ENCODE measurements at places on chromosomes 2 and 18. TPM values are rescaled to one million over a fixed set of nuclear protein-coding genes. Genes with fewer than 3 reads are reported as not detected.

PRSS56 gene
- total RNA-seq, result not detected

ACMSD gene
- not detected for total RNA-seq

SLC9A4 gene
- not detected for total RNA-seq

KDM3A gene
- total RNA-seq, result 194 TPM

TRABD2A gene
- 165 TPM for total RNA-seq

PLEK gene
- 3.9 TPM for total RNA-seq

ACTG2 gene
- not detected for total RNA-seq

COBLL1 gene
- total RNA-seq, result 4.2 TPM

FOXI3 gene
- not detected for total RNA-seq

GRCh38 chr18:58983260-58984155, 118.8 kb downstream of the ZNF532 start:
- no peak for DNase-seq

DNA sequence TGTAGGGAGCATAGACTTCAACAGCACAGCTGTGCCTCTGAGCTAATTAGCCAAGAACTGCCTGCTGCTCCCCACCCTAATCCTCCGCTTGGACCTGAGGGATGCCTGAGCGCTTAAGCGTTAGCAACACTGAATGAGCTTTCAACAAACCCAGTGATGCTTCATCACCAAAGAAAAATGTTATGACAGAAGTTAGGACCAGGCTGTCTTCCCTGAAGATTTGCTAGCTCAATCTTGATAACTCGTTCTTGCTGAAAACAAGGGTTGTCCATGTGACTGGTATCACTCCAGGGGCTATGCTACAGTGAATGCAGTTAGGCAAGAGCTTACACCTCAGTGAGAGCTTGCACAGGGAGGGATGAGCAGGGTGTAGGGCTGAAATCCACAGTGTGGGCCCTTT, 190.7 kb upstream of the SIX2 start:
- DNase-seq, result no peak

- no peak for DNase-seq
Measured at GRCh38 chr2:219514196-219514761, at the start of gene ASIC4. ASIC4 (plus strand) TSS chr2:219514482; CDS start chr2:219514725, 243 bp downstream.

- DNase-seq, result no peak
Measured at GRCh38 chr18:48997985-48998831, 47.4 kb upstream of the SMAD7 start.

- DNase-seq, result no peak
Measured at GRCh38 chr2:57908736-57909161, 137.9 kb upstream of the VRK2 start.

DNA sequence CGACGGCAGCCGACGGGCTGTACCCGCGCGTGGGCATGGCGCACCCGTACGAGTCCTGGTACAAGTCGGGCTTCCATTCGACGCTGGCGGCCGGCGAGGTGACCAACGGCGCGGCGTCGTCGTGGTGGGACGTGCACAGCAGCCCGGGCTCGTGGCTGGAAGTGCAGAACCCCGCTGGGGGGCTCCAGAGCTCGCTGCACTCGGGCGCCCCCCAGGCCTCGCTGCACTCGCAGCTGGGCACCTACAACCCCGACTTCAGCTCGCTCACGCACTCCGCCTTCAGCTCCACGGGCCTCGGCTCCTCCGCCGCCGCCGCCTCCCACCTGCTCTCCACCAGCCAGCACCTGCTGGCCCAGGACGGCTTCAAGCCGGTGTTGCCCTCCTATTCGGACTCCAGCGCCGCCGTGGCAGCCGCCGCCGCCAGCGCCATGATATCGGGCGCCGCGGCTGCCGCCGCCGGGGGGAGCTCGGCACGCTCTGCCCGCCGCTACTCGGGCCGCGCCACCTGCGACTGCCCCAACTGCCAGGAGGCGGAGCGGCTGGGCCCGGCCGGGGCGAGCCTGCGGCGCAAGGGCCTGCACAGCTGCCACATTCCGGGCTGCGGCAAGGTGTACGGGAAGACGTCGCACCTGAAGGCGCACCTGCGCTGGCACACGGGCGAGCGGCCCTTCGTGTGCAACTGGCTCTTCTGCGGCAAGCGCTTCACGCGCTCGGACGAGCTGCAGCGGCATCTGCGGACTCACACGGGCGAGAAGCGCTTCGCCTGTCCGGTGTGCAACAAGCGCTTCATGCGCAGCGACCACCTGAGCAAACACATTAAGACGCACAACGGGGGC, 2.0 kb downstream of the SP9 start:
- DNase-seq, result peak; percentile 53

DNA sequence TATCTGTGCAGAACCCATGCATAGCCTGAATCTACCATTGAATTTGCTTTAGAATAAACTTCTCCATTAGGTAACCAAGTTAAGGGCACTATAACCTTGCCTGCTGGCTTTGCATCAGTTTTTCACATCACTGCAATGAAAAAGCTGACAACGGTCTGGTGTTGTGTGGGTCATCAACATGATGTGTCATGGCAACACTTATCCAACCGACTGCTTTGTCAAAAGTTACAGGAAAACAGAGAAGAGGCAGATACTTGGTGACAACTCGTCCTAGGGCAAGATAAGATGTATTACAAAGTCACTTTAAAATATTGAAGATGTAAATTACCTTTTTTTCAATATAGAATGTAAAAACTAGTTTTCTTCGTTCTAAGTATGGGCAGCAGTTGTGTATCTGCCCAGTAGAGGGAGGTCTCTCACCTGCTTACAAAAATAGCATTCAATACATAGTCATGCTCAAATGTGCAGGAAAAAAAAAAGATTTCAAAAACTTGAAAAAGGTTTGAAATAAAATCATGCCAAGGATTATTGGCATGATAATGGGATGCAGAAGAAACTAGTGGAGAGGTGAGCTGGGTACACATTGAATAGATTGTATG, 96.3 kb downstream of the EVA1A start:
- DNase-seq, result no peak

GRCh38 chr2:142629193-142629592, 248.3 kb upstream of the KYNU start:
- DNase-seq, result no peak

DNA sequence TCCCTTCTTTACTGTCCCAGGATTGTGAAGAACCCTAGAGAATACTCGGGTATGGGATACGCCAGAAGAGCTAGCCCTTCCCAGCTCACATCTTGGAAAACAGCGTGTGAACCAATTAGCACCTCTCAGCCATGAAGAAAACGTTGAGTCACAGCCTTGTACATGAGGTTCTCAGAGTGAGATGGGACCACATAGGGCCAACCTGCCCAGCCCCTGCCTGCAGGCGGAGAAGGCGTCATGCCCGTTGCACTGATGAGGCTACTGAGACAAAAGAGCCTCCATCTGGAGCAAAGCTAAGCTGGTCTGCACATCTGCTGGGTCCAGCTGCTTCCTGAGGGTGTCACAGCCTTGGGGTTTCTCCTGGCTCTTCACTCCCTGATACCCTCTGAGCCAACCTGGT, 92.2 kb downstream of the LBH start:
- DNase-seq, result no peak

- peak; percentile 99 for DNase-seq
Measured at GRCh38 chr2:96148410-96149217, 3.4 kb upstream of the DUSP2 start.

DNA sequence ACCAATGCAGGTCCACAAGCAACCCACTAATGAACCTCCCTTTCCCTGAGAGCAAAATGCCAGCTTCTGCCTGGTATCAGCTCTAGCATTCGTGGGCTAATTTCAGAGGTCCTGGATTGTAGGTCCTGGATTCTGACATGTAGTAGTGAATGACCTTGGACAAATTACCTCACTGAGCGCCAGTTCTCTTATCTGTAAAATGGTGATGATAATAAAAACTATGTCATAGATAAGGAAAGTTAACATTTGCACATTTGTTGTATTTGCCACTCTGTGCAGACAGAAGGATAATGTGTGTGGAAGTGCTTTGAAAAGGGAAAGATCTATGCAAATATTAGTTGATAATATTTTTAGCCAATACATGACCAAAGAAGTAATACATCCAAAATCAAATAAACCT, 4.1 kb upstream of the TET3 start:
- DNase-seq, result no peak

DNA sequence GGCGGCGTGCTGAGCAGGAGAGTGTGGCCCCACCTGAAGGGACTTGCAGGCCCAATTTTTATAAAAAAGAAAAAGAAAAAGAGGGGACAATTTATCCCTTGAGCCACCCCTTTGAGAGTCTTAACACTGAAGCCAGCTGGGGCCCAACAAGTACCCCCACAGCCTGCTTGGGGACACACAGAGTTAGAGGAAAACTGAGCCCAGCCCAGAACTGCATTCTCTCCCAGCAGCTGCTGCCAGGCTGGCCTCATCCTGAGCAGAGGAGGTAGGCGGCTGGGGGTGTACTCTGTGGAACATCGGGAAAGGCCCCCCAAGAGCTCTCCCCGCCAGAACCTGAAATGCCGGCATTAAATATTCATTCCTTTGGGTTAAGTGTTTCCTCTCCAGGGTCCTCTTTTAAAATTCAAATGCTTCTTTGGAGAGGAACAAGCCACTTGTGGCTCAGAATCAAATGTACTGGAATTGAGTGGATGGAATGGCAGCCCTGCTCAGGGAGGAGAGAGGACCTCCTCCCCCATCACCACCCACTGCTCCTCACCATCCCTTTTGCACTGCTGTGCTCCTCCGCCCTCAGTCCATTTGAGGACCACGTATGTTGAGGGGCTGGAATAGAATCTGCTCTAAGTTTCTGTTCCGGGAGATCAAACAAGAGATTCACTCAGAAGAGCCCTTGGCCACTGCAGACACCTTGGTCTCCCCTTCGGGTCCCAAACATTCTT, 45.6 kb downstream of the C1QL2 start:
- DNase-seq, result no peak

DNA sequence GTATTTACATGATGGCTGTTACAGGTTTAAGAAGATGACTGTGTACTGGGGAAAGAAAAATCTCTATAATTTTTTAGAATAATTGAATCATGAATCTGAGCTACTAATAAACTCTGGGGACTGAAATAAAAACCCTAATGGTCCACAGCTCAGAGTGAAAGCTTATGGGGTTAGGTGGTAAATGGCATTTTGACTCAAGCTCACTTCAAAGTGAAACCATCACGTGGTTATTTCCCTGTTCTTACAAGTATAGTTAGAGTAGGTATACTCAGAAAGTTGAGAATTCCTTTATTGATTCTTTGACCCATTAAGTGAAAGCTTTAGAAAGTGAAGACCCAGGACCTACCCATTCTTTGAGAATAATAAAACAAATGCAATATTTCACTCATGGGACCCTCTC, 626.2 kb upstream of the SETBP1 start:
- DNase-seq, result no peak

GRCh38 chr2:223075301-223076270, 23.6 kb downstream of the KCNE4 start:
- no peak for DNase-seq

GRCh38 chr2:133418021-133418420, 150.2 kb downstream of the NCKAP5 start:
- DNase-seq, result no peak

- no peak for DNase-seq
Measured at GRCh38 chr18:77108001-77108692, 24.4 kb downstream of the MBP start.

DNA sequence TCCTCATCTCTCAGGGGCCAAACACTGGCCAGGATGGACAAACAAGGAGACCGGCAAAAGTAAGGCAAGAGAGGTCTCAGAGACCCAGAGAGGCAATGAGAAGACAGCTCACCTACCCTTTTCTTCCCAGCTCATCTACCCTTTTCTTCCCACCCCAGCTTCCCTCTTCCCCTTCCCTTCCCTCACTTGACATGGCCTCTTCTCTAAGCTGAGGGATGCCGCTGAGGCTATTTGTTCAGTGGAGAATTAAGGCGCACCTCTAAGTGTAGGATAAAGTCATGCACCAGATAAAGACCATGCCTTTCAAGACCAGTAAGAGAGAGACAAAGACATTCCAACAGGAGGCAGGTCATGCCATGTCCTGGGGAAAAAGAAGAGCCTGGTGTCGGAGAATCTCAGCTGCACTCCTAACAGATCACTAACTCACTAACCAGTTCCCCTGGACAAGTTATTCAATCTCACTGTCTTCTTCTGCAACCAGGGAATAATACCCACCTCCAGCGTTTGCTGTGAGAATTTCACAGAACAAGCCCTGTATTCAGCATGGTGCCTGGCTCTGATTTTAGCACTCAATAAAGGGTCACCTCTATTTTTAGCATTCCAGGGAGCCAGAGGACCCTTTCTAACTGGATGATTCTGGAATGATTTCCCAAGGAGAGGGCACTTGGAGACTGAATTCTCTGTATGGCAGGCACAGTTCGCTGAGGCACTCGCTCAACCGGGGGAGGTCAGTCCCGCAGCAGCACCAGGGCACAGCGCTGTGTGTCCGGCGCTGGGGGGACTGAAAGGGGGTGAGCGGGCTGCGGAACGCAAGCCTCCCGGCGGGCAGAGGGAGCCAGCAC, 3.0 kb upstream of the FOSL2 start:
- no peak for DNase-seq

GRCh38 chr2:172962082-172962481, 113.6 kb upstream of the MAP3K20 start:
- no peak for DNase-seq

- DNase-seq, result no peak
Measured at GRCh38 chr2:197929008-197929885, 124.9 kb downstream of the PLCL1 start.

DNA sequence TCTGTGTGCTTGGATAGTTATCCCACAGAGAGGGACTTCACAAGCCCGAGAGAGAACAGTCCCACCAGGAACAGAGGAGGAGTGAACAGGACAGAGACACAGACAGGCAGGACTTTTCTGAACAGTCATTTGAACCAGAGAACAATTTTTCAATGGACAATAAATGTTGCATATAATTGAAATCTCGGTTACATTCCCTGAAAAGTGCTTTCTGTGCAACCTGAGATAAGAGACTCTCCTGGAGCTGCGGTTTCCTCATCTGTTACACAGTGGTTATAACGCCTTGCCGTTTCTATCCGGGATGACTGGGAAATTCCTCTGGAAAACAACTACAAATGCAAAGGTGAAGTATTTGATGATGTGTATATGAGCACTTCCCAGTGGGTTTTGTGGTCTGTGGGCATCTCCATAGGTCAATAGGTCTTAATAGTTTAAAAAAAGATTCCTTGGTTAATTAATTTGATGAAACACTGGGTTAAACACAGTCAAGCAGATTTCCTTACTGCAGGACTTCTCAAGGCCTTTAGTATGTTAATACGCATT, 87.2 kb upstream of the HPCAL1 start:
- DNase-seq, result no peak

DNA sequence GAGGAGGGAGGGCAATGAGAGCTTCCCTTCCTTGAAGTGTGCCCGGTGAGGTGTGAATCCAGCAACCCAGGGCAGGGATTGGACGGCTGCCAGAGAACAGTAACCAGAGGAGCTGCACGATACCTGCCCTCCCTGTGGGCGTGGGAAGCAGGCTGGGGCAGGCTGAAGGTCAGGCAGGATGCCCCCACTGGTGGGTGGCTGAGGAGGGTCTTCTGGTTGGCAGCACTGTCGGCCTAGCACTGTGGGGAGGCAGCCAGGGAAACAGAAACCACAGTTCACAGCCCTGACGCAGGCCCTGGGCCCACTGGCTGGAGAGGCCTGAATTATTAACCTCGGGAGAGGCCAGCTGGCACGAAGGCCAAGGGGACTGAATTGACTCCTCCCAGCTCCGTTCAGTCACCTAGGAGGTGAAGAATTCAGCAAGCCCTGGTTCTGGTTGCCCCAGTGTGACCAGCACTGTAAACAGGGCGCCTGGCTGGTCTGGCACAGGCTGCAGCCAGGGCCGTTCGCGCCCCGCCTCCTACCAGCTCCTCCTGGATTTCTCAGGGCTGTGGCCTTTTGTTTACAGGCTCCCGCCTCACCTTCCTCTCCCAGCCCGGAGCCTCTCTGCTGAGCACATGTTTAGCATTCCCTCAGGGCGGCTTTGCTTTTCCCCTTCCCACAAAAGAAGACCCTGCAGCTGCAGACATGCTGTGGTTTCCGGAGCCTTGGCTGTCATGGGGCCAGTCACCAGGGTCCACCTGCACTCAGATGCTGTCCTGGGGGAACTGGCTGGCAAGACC, 97.8 kb downstream of the B3GNT2 start:
- DNase-seq, result no peak

Data from naive thymus-derived CD8-positive, alpha-beta T cell (primary cell).